Foreskin melanocyte (primary cell): ENCODE measurements at places on chromosomes 6 and 20.

- DNase-seq, result no peak
Measured at GRCh38 chr20:56348305-56348693, 10.5 kb upstream of the FAM210B start.

- DNase-seq, result no peak
Measured at GRCh38 chr6:105786890-105787655, 299.1 kb upstream of the PRDM1 start.

- no peak for DNase-seq
Measured at GRCh38 chr6:7479801-7480266, 61.6 kb upstream of the DSP start.

GRCh38 chr20:54166987-54167662 lies 6.7 kb downstream of the CYP24A1 start:
- no peak for DNase-seq

GRCh38 chr6:168149015-168149414 lies 70.0 kb upstream of the FRMD1 start:
- no peak for DNase-seq

DNA sequence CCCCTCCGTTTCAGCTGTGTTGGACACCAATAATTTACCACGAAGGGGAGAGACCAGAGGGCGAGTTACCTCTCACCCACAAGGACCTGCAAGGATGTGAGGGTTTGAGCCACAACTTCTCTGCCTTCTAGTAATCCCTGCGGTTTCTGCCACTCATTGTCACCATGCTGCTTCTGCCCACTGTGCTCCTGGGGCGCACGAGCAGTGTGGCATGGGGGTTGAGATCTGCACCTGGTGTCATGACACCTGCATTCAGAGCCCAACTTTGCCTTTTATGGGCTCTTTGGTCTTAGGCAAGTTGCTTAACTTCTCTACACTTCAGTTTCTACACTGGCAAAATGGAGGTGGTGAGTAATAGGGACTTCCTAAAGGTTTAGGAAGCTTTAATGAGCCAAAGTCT lies 84.9 kb downstream of the SOBP start:
- no peak for DNase-seq

GRCh38 chr6:10393544-10394225 lies 21.2 kb downstream of the TFAP2A start:
- no peak for DNase-seq

DNA sequence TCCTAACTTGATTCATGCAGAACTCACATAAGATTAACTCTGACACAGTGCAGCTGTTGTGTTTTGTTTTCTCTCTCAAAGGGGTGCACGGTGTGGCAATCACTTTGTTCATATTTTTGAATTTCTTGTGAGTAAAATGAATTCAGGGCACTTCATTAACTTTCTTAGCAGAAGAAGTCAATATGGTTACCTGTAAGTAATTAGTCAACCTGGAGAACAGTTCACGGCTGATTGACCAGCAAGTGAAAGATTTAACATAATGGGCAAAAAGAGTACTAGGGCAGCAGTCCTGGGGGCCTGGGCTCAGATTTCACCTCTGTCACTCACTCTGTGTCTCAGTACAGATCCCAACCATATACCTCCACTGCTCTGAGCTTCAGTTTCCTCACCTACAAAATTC lies 102.4 kb upstream of the SPTLC3 start:
- DNase-seq, result no peak

DNA sequence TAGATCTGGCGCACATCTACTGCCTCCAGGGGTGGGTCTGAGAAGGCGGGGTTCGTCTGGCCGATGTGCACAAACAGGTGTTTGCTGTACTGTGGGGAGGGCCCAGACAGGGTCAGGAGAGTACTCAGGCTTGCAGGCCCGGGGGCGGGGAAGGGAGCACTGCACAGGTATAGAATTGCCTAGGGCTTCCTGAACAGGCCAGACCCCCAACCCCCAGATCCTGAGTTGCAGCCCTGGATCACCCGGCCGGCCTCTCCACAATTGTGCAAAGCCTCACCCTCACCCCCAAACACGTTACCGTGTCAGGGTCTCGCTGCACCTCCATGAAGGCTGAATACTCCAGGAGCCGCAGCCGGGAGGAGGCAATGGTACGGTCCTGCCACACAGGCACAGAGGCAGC lies 7.8 kb downstream of the RPL10A start:
- DNase-seq, result no peak

- peak; percentile 4 for DNase-seq
Measured at GRCh38 chr6:75997696-75998095, 74.8 kb downstream of the IMPG1 start.

DNA sequence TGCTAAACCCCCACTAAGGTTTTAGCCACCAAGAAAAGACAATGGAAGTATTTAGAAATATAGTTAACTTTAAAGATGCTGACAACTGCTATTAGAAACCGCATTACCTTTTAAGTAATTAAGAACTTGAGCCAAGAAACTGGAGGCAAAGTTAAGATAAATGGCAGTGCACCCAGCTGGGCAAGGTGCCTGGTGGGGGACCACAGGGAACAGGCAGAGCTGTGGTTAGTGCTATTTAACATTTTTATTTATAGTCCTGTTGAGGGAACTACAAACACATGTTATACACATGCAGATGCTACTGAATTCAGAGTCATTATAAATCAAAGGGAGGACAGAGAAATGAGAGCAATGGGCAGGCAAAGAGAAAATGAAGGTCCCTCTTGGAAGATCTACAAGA lies 447.9 kb downstream of the TFAP2B start:
- DNase-seq, result no peak

DNA sequence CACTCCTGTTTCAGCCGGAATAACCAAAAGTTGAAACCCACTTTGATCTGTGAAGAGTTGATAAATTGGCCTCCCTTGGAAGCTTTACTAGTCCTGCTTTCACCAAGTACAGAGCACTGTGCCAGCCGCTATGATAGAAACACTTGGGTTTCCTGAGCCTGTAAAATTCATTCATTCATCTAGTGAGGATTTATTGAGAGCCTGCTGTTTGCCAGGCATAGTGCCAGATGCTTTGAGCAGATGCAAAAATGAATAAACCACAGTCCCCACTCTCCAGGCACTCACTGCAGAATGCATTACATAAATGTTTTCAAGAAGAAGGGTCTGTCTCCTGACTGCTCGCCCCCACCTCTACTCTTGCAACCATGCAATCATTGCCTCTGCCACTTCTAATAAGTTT lies 25.3 kb upstream of the TMEM217 start:
- no peak for DNase-seq
